ENCODE measurements at places on chromosomes 7 and 10. TPM values are rescaled to one million over a fixed set of nuclear protein-coding genes. Genes with fewer than 3 reads are reported as not detected.

The TRIM50 gene
- not detected for total RNA-seq

The CNPY1 gene
- total RNA-seq: not detected

The CLRN3 gene
- total RNA-seq: 0.81 TPM

The LBX1 gene
- total RNA-seq: not detected

The HEPACAM2 gene
- total RNA-seq: not detected

The TMEM184A gene
- total RNA-seq: 0.18 TPM

The SH3PXD2A gene
- total RNA-seq: 72.8 TPM

The SH2D4B gene
- 0.07 TPM for total RNA-seq

The ANKRD61 gene
- total RNA-seq: not detected

The OPALIN gene
- 153 TPM for total RNA-seq

- DNase-seq: no peak
Observed at GRCh38 chr7:135151533-135151932, 3.7 kb downstream of the TMEM140 start.

GRCh38 chr7:39910108-39910869, 39.8 kb upstream of the CDK13 start:
- DNase-seq: no peak

DNA sequence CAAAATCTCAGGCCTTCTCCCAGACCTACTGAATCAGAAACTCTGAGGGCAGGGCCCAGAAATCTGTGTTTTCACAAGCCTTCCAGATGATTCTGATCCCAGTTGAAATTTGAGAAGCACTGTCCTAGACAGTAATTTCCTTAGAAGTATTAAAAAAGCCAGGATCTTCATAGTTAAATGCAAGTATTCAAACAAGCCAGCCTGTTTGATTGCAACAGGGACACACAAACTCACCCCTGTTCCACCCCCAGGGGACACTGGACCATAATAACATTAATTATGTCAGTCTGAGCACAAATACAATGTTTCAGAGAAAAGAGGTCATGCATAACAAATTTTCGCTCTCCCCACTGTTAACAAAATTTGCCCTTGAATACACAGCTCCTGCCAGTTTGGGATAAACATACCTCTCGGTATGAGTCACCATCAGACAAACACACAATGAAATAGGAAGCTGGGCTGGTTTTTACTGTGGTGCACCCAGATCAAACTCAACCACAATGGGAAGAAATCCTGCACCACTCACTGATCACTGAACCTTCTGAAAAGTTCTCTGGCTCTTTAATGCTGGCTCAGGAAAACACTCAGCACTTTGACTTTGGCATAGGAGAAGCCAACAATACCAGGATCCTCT, 34.3 kb downstream of the ABLIM1 start:
- no peak for DNase-seq

- no peak for DNase-seq
Observed at GRCh38 chr10:52918714-52919305, 146.2 kb upstream of the MBL2 start.

DNA sequence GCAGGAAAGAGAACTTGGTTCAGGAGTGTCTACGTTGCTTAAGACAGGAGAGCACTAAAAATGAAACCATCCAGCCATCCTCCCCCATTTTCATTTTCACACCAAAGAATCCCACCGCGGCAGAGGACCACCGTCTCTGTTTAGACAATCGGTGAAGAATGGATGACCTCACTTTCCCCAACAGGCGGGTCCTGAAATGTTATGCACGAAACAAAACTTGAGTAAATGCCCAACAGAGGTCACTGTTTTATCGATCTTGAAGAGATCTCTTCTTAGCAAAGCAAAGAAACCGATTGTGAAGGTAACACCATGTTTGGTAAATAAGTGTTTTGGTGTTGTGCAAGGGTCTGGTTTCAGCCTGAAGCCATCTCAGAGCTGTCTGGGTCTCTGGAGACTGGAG, 1.4 kb upstream of the IL6 start:
- no peak for DNase-seq

DNA sequence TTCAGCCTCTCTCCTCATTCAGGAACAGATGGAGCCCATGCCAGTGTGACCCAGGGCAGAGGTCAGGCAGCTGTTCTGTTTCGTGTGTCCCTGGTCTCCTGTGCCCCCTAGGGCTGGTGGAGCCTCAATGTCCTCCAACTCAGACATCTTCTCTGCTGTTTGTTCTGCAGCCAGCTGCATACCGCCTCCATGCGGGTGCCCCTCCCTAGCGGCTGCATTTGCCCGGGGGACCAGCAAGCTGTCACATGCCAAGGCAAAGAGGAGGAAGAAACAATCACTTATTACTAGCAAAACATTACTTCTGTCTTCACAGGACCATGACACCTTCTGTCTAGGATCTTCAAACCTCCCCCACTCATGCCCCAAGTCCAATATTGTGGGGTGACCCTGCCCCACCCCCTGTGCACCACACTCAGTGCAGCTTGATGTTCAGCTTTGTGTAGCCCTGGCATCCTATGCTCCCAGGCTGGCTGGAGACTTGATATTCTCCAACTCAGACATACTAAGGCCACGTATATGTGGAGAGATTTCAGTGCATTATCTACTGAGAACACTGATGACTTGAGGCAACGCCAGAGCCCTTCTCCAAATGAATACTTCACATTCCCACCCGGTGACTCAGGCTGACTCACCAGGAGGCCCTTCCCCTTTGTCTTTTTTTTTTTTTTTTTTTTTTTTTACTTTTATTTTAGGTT, 188.9 kb downstream of the SKIDA1 start:
- no peak for DNase-seq

DNA sequence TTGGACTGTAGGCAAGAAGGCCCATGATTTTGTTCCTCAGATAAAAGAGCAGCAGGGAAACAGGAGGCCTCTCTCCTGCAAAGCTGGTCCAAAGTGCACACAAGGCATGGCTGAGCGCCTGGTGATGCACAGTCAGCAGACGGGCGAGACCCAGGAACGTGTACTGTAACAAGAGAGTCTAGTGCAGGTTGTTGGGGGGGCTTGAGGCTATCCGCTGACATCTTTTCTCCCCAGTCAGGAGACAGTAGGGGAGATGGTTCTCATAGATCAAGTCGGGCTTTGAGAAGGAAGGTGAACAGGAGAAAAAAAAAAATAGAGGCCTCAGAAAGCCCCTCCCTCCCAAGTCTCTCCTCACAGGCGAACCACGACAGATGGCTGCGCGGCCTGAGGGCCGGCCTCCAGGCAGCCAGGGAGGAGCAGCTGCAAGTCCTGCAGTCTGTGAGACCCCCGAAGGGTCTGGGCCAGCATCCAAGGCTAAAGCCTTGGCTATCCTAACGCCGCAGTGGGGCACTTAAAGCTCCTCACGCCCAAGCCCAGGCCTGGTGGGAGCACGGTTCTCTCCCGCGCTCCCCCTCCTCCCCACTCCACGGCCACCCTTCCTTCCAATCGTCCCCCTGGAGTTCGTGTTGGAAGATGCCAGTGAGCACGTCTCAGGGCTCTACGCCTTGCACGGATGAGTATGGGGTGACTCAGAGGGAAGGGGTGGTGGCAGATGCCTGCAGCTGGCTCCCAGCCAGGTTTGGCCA, 68.3 kb downstream of the PRKAG2 start:
- no peak for DNase-seq

DNA sequence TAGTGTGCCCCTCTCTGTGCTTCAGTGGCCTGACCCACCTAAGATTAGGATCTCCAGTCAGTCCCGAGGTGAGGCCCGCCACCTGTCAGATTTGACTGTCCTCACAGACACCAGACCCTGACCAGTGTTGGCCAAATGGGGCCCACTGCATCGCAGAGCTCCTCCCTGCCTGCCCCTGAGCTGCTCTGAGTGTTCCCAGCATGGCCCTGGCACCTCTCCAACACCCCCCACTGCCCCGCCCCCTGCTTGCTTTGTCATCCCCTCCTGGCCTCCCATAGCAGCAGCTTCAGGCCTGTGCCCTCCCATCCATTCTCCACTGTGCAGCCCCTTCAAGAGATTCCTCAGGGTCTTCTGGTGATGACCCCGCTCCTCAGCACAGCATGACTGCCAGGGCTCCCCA, 67.6 kb downstream of the C10orf120 start:
- DNase-seq: no peak

DNA sequence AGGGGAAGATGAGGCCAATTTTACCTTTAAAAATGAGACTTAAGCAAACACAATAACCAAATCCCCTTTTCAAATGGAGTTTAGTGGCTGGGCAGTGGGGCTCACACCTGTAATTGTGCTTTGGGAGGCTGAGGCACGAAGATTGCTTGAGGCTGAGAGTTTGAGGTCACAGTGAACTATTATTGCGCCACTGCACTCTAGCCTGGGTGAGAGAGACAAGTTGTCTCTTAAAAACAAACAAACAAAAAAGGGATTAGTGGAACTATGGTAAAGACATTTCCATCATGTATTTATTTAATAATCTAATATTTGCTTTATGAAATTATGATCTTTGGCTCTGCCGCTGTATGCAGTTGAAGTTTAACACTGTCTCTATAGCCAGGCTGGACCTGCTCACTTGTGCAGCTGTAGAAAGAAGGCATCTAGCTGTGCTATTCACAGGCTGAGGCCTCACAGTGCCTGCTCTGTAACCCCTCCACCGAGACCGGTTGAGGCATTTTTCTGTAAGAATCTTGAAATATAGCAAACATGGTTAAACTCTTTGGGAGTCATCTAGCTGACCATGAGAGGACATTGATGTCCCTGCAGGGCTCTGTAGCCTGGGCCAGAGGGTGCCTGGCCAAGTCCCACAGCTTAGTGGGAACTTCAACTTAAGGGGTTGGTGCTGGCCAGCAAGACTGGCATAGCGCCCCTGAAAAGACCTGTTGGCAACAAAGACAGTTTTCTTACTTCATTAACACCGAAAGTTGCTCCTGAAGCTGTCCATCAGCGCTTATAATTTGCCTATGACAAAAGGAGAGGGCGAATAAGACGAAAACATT, 131.8 kb downstream of the BMPER start:
- no peak for DNase-seq

- DNase-seq: no peak
Observed at GRCh38 chr10:70362328-70362727, 20.1 kb downstream of the LRRC20 start.

GRCh38 chr10:7471720-7472367, 61.0 kb upstream of the SFMBT2 start:
- DNase-seq: no peak

- DNase-seq: no peak
Observed at GRCh38 chr7:80629023-80629422, 9.4 kb upstream of the CD36 start.

GRCh38 chr10:121648493-121648892, 50.2 kb upstream of the FGFR2 start:
- no peak for DNase-seq

- peak; percentile 50 for DNase-seq
Observed at GRCh38 chr7:2873686-2874551, 29.8 kb upstream of the GNA12 start.

GRCh38 chr10:84214046-84214572, 11.2 kb downstream of the LRIT2 start:
- DNase-seq: no peak

- no peak for DNase-seq
Observed at GRCh38 chr10:116827214-116827671, 22.1 kb upstream of the ENO4 start.

DNA sequence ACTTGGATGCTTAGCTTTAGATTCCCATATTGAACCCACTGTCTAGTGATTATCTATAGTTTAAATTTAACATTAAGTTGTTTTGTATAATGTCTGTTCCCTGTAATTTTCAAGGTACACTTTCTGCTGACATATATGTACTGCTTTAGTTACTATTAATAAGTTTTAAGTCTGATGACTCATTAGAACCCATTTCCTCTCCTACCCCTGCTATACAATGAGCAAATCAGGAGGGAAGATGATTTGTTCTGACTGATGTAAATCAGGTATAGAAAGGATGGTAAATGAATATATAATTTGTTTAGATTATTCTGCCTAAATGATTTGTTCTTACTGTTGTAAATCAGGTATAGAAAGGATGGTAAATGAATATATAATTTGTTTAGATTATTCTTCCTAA, 691.8 kb downstream of the NXPH1 start:
- no peak for DNase-seq

GRCh38 chr10:112229901-112230300, 46.3 kb upstream of the GPAM start:
- no peak for DNase-seq

DNA sequence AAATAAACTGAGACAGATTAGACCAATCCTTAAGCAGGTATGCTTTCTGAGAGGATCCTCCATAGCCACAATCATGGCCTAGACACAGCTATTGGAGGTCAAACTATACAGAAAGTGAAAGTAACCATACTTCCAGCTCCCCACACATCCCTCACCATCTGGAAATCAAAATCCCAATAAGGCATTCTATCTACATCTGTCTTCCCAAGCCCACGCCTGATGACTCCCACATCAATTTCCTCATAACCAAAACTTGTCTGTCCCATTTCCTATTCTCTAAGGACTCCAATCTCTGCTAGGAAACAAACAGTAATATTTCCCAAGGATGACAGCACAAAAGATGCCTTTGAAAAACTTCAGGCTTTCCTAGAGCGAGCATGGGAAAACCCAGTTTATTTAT, 247.3 kb upstream of the HPS1 start:
- DNase-seq: no peak

DNA sequence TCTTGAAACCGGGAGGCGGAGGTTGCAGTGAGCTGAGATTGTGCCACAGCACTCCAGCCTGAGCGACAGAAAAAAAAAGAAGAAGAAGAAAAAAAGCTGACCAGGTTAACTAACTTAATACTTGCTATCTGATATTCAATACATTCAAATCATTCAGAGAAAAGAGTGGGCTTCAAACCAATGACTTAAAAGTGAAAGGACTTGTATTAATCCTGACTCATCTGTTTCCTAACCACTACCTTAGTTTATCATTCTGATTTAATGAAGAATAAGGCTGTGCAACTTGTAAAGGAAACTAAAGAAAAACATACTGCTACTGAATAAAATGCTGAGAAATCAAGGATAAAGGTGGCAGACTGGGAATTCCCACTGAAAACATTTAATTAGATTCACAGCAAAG, 128.4 kb downstream of the NRBF2 start:
- DNase-seq: no peak

DNA sequence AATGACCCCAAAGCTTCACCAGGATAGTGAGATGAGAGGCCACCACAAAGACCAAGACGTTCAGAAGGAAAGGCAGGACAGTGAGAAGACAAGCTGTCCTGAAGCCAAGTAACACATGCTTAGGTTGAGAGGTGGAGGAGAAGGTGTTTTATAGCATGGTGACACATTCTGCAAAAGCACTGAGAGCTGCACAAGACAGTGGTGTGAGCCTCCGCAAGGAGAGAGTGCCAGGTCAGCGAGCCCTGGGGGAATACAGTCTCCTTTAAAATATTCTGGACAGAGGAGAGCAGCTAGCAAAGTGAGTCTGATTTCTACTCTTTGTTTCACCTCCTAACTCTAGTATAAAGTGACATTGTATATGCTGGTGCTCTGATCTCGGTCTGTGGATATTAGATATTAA, 68.0 kb upstream of the VKORC1L1 start:
- no peak for DNase-seq

DNA sequence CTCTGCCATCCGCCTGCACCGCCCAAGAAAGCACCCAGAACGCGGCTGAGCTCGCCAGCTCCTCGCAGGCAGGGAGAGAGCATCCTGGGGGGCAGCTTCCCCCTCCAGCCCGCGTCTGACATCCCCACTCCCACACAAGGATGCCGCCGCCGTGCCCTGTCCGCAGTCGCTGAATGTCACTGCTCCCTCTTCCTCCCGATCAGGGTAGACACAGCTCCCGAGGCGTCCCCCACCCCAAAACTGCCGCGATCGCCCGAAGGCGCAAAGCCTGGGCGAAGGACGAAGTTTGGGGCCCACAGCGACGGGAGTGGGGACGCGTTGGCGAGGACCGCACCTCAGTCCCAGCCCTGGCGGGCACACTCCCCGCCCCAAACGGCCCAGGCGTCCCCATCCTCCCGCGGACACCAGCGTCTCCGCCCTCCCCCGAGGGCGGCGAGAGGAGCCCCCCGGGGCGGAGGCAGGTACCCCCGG, 1.5 kb upstream of the KAT6B start:
- DNase-seq: peak; percentile 38

GRCh38 chr7:137862358-137862757, 15.6 kb upstream of the DGKI start:
- no peak for DNase-seq
